Stomach (tissue), 19 donors: ENCODE measurements at places on chromosomes 1 and 21. TPM values are rescaled to one million over a fixed set of nuclear protein-coding genes. Genes with fewer than 3 reads are reported as not detected.

Gene DIO1
- not detected for total RNA-seq

Gene ATP1A2
- 7.0 TPM for total RNA-seq

Gene BGLAP
- not detected for total RNA-seq

Gene TCHH
- not detected for total RNA-seq

Gene CRABP2
- total RNA-seq: not detected

Gene AJAP1
- total RNA-seq: not detected

Gene HSPB7
- 15.6 TPM for total RNA-seq

Gene DTL
- not detected for total RNA-seq

Gene OR2L3
- not detected for total RNA-seq

Gene WNT2B
- 9.3 TPM for total RNA-seq

Gene DOCK7
- 118 TPM for total RNA-seq

Gene ATP6V1G3
- total RNA-seq: not detected

Gene C8B
- total RNA-seq: not detected

Gene MAN1C1
- 8.5 TPM for total RNA-seq

Gene LCE2A
- total RNA-seq: not detected
